CD4-positive, alpha-beta T cell treated with Interleukin-17A for 4 hours (primary cell): ENCODE measurements at places on chromosomes 7 and 10.

GRCh38 chr10:112215342-112215774, 31.8 kb upstream of the GPAM start:
- DNase-seq: no peak

- DNase-seq: no peak
These were observed 141.4 kb upstream of the BET1 start for GRCh38 chr7:94145602-94146001.

GRCh38 chr10:60413306-60414012, 23.8 kb upstream of the ANK3 start:
- no peak for DNase-seq

GRCh38 chr10:14603534-14604102, 171.1 kb downstream of the FAM107B start:
- peak; percentile 39 for DNase-seq

GRCh38 chr10:6270951-6271350, 68.2 kb downstream of the PFKFB3 start:
- DNase-seq: no peak

- DNase-seq: no peak
These were observed 423.4 kb downstream of the SORCS1 start for GRCh38 chr10:106741006-106741530.

DNA sequence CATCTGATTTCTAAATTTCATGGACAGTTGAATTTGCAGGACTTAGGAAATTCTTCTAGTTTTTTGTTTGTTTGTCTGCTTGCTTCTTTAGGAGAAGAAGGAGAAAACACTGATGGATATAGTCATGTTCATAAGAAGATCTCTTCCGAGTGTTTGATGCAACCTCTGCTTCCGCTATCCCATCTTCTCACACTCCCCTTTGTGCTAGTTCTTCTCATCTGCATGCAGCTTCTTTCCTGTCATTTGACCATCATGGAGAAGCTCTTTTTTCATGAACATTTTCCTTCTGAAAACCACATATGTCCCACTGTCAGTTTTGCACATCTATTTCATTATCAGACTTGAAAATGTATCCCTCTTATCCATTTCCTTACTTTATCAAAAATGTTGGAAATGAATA, 346.9 kb upstream of the PRKCQ start:
- no peak for DNase-seq

- no peak for DNase-seq
These were observed 90.7 kb upstream of the TMEM26 start for GRCh38 chr10:61543831-61544230.
